ENCODE measurements at places on chromosomes 6 and 20.

DNA sequence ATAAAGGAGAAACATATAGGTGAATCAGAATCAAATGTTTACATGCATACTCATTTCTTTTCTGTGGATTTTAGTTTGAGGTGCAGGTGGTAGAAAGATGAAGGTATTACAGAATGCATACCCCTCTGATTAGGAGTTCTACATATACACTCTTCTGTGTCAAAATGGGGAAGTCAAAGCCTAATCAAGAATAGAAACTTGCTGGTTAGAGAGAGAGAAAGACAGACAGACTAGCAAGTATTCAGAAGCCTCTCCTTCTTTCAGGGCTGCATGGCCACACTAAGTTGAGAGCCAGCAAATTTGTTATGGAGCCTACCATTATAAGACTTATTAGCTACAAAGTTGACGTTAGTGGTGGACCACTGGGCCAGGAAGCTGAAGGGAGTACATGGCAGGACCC is 358.3 kb upstream of the EYS start:
- no peak for DNase-seq

DNA sequence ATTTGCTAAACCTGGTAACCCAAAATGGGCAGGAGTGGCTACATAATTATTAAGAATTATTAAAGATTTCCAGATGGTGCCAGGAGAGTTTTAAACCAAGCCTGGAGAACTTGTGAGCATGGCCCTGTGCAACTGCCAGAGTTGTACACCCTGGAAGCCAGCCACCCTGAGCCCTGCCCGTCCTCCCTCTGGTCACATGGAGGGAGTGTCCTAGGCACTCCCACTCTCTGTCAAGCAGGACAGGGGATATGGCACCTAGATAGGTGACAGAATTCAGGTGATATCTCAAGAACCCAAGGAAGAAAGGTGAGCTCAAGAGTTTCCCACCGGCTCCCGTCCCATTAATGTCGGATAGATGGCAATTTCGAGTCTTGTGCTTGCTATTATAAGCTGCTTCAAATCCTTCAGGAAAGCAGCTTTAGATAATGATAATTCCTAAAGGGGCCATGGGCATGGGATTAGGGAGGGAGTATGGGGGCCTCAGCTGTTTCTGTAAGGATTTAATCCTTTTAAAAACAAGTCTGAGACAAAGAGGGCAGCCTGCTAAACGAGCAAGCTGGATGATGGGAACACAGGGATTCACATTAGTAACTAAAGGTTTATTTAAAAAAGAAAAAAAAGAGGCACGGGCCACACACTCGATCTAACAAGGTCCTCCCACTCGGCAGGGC is 169.1 kb downstream of the BMP7 start:
- DNase-seq, result no peak

GRCh38 chr6:127851197-127851596 is 49.7 kb downstream of the THEMIS start:
- DNase-seq, result no peak

GRCh38 chr6:117992856-117993255 is 85.8 kb downstream of the SLC35F1 start:
- no peak for DNase-seq

GRCh38 chr6:16274483-16274882 is 36.1 kb downstream of the GMPR start:
- no peak for DNase-seq

- DNase-seq, result no peak
Observed at GRCh38 chr6:116412270-116412669, 41.5 kb downstream of the DSE start.

DNA sequence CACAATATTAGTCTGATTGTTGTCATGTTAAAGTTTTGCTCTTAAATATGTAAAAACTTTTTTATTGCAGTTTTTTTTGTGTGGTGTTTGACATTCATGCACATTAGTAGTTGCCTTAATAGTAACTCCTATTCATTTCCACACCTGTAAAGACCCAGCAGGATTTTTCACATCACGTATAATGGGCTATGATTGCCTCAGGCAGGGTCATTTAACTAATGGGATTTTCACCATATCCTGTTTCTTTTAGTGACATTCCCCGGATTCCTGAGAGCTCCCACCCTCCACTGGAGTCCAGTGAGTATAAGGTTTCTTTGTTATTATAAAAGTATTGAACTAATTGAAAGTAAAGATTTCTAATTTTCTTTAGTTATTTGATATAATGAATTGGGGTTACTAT is 359.2 kb downstream of the RIMS1 start:
- DNase-seq, result no peak

GRCh38 chr6:1815827-1816452 is 206.2 kb downstream of the FOXC1 start:
- no peak for DNase-seq

DNA sequence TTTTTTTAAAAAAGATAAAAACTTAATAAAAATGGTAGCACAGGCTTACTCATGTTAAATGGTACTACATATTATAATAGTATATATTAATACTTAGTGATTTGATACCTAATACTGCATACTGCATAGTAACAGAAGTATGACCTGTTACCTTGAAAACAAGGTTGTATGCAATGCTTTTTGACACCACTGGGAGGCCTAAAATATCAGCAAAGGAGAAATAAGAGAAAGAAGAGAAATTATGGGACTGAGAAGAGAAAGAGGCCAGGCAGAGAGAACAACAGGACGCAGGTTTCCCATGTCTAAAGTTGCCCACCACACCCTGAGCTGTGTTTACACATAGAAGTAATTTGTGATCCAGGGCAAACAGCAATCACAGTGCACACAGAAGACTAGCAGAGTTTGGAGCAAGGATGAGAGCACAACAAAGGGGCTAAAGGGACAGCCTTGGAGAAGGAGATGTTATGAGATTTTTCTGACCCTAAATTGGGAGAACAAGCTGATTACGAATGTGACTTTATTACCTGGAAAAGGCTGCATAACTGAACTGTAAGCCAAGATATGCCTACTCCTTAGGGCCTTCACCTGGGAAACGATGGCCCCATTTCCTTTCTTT is 73.2 kb downstream of the ROS1 start:
- DNase-seq, result peak; percentile 6

DNA sequence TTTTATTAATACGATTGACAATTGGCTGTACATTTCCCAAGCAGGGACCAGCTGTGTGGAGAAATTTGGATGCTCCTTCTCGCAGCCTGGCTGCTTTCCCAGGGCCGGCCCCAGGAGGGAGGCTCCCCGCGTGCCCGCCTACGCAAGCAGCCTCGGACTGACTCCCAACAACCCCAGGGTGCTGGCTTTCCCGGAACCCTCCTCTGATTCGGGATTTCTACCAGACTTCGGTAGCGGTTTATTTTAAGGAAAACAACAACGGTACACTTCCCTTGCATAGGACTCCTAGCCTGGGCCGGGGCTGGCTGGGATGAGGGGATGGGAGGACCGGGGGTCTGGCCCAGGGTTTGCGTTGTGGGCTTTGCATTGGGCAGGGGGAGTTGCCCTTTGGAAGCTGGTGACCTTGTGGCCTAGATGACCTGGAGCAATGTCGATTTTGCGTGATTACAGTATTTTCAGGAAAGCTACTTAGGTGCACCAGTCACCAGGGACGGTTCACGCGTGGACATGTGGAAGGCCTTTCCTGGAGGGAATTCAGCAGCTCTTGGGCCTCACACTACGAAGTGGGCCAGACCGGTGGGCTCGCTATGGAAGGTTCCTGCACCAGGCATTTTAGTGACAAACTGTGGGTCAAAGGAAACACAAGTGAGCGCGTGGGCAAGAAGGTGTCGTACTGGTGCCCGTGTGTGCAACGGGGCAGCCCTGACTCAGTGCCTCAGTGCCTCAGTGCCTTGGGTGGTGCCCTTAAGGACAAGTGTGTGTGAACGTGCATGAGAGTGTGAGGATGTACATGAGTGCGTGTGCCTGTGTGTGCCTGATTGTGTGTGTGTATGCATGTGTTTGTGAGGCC is 20.7 kb upstream of the PHACTR3 start:
- no peak for DNase-seq

DNA sequence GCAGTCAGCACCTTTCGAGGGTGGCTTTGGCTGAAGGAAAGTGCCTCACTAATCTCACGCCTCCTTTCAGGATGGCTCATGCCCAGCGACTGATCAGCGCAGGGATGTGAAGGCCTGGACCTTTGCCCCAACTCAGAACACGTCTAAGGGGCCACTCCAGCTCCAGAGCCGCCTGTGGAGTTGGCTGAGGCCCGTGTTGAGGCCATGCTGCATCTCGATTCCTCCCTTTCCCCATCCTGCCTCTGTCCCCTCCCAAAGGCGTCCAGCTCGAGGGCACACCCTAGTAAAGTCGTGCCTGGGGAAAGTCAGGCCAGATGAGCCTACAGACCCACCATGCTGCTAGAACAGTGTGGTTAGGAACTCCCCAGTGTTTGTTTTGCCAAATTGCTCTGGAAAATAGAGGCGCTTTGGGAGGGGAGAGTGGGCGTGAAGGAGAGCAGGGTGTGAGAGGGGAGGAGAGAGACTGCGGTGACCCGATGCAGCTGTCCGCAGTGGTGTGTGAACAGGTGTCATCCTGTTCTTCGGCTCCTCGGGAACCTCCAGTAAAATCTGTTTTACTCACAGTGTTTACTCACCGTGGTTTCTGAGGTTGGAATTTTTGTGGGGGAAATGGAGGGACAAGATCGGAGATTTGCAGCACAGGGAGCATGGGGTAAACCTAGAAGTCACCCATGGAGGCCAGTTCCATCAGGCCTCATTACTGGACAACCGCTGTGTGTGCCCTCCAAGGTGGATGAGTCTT is 85.0 kb upstream of the PMEPA1 start:
- no peak for DNase-seq

GRCh38 chr6:38016824-38017223 is 197.3 kb downstream of the ZFAND3 start:
- DNase-seq, result no peak

DNA sequence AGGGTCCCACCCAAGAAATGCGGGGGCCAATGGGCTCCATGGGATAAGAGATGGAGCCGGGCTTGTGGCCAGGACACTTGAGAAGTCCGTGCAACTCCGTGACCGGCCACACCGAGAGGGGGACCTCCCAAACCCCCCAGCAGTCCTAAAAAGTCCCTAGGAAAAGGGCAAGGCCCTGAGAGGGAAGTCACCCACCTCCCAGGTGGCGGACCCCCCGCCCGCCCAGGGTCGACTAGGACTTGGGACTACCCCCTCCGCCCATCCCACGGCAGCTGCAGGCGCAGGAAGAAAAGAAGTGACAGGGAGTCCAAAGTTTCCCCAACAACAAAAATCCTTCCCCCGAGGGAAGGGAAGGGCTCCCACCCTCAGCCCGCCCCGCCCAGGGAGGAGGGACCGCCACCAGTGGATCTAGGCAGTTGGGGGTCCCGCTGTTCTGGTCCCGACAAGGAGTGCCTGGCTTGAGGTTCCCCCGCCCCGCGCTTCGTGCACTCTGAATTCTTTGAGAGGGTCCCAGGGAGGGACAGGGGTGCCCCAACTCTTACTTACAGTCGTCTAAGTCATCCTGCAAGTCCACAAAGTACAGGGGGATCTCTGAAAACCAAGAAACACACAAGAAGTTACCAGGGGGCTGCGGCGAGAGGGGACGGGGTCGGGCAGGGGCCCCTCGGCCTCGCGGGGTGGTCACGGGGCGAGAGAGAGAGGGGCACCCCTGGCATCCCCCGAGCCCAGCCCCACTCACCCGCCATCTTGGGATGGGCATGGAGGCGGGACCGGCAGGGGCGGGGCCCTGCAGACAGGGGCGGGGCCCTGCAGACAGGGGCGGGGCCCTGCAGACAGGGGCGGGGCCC is 611 bp upstream of the RAB22A start:
- DNase-seq, result peak; percentile 40

- DNase-seq, result no peak
Observed at GRCh38 chr6:904994-905393, 212.1 kb upstream of the EXOC2 start.

DNA sequence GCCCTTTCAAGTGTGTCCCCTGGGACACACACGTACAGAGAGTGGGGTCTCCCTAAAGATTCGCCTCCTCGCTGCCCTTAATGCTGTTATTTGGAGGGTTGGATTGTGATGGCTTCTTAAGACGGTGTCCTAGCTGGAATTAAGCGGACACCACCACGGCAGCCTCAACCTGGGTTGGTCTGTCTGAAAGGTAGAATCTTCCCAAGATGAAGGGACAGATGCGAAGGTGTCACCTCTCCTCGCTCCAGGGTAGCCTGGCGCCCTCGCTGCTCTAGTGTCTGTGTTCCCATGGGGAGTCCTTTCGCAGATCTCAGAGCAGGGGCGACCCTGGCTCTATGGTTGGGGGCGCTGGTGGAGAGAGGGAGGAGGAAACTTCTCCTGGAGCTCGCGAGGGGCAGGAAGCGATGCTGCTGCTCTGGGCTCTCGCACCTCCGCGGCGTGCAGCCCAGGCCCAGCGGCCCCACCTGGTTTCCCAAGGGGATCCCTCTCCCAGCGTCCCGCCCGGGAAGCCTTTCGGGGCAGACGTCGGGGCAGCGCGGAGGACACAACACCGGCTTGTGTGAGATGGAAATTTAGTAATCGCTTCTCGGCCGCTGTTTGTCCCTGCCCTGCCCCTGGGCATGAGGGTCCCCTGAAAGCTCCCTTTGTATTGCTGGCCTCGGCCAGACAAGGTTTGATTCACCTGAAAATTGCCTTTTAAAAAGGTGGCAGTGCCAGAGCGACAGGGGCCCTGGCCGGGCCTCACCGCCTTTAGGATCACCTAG is 1.7 kb downstream of the RSPO3 start:
- no peak for DNase-seq

- DNase-seq, result no peak
Observed at GRCh38 chr6:43671011-43671800, 16.4 kb downstream of the MRPS18A start.

GRCh38 chr20:24913076-24913628 is 35.9 kb upstream of the CST7 start:
- DNase-seq, result no peak

- no peak for DNase-seq
Observed at GRCh38 chr20:18190338-18191233, 52.9 kb downstream of the KAT14 start.

DNA sequence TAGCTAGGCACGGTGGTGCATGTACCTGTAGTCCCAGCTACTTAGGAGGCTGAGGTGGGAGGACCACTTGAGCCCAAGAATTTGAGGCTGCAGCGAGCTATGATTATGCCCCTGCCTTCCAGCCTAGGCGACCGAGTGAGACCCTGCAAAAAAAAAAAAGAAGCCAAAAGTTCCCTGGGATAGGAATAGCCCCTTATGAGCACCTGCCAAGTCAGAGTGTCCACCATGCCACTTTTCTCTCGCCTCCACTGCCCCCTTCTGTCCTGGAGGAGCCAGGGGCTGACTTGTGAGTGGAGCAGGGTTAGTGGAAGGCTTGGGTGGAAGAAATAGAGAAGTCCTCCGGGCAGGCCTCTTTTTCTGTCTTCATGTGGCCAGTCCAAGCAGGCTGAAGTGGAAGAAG is 12.1 kb upstream of the DDX27 start:
- DNase-seq, result peak; percentile 40

DNA sequence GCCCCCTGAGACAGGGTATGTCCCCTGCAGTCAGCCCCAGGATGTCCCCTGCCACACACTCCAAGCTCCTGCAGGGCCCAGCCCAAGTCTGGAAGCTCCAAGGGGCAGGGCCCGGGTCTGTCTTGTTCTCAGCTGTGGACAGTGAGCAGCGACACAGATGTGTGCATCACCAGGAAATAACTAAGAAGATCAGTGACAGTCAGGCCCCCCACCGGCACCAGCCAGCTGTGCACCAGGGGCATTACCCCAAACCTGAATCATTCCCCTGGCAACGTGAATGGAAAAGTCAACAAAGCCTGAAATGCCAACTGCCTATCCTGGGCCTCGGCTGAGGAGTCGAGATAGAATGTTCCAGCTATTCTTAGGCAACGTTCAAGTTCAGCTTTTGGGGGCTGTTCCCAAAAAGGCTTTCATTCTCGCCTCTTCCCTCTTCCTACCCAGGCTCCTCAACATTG is 105.0 kb downstream of the PREX1 start:
- no peak for DNase-seq

- DNase-seq, result no peak
Observed at GRCh38 chr6:125469915-125470314, 168.1 kb upstream of the HDDC2 start.

Measured in RPMI8226 (cell line).